ENCODE measurements at places on chromosomes 5 and 9.

GRCh38 chr5:177103523-177104253 lies 17.0 kb downstream of the FGFR4 start:
- DNase-seq, result no peak

DNA sequence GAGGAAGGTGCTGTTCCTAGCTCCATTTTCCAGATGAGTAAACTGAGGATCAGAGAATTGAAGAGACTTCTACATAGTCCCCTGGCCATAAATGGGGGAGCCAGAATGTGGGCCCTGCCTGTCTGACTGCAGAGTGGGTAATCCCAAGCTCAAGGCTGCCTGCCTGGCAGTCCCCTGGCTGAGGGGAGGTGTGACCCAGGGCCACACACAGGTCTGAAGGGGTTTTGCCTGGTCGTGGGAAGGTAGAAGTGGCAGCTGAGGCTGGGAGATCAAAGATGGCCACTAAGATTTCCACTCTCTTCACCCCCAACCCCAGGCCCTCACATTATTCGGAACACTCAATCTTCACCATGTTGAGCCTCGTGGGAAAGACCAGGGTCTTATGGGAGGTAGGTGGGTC lies 176.3 kb downstream of the MACROH2A1 start:
- no peak for DNase-seq

DNA sequence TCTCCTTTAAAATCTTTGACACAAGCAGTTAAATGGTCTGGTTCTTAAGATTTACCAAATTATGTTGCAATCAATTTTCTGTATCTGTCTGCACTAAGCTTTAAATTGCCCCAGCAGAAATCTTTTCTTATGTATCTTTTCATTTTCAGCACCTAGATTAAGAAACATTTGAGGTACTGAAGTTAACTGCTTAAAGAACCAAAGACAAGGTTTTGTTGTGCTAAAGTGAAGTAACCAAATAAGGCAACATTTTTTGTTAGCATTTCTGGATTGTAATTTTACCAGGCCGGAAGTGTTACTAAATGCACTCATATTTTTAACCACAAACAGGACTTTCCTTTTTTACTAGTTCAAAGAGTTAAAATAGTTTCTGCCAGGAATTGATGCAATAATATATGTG lies 24.1 kb upstream of the MTAP start:
- DNase-seq, result no peak

- no peak for DNase-seq
Observed at GRCh38 chr5:124644138-124644537, 102.3 kb downstream of the ZNF608 start.

GRCh38 chr5:148720257-148720656 lies 65.9 kb upstream of the HTR4 start:
- no peak for DNase-seq

GRCh38 chr5:135745897-135746500 lies 88.5 kb upstream of the SLC25A48 start:
- DNase-seq, result no peak

DNA sequence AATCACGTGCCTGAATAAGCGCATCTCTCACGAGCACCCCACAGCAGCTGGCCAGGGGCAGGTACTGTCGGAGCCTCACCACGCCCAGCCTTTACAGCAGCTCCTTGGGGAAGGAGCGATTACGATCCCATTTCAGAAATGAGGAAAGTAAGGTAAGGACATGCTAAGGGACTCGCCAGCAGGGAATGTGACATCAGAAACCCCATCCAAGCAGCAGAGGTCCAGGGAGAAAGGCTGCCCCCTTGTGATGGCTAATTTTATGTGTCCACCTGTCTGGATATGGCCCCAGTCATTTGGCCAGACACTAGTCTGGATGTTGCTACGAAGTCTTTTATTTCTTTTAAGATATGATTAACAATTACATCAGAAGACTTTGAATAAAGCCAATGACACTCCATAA lies 77.3 kb downstream of the UBE2QL1 start:
- no peak for DNase-seq

DNA sequence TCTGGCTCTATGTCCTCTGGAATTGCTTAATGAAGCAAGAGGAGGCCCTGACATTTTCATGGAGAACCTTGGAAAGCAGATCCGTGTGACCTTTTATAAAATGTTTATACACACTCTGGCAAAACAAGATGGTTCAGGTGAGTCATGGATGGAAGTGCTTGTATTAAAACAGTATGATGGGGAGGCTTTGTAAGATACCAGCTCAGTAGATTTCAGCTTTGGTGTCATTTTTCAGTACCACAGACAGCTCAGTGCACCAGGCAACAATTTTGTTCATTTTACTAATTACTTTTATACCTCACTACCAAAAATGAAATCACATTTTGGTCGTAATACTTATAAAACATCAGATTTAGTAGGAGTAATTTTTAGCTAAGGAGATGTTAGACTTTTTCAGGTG lies 5.2 kb downstream of the KCNN2 start:
- DNase-seq, result no peak

DNA sequence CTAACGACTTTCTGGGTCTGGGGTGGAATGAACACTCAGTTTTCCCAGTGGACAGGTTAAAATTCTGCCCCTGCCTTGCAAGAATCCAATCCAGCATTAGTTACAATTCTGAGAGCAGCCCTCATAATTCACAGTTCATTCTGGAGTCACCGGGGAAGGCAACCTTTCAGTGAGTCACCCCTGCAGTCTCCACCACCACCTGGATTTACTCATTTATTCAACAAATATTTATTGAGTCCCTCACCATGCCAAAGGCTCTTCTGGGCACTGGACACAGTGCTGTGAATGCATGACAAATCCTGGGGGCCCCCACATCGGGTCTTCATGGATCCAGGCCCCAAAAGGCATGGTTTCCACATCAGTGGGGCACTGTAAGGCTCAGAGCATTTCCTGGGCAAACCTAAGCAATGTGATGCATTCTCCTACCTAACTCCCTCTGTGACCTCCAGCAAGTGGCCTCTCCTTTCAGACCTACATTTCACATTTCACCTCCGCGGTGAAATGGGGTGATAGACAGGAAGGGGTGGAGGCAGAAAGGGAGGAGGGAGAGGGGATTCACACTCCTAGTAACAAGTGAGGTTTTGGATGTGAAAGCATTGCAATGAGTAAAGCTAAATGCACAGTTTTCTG lies 6.4 kb upstream of the MSX2 start:
- DNase-seq, result no peak

DNA sequence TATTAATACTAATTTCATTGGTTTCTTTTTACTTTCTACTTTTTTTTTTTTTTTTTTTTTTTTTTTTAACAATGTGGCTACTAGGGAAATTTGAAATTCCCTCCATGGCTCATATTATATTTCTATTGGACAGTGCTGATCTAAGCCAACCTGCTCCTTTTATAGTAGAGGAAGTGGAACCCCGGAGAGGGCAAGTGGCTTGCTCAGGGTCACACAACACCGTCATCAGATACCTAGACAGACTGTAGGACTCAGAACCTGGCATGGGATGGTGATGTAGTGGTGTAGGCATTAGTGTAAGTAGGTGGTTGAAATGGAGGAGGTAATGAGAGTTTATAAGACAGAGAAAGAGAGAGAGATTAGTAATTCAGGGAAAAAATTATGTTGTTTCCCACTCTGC lies 10.8 kb downstream of the ZNF618 start:
- DNase-seq, result no peak

- peak; percentile 16 for DNase-seq
Observed at GRCh38 chr5:14557203-14557770, 24.3 kb upstream of the OTULINL start.

GRCh38 chr9:88653406-88653805 lies 118.4 kb downstream of the NXNL2 start:
- no peak for DNase-seq

DNA sequence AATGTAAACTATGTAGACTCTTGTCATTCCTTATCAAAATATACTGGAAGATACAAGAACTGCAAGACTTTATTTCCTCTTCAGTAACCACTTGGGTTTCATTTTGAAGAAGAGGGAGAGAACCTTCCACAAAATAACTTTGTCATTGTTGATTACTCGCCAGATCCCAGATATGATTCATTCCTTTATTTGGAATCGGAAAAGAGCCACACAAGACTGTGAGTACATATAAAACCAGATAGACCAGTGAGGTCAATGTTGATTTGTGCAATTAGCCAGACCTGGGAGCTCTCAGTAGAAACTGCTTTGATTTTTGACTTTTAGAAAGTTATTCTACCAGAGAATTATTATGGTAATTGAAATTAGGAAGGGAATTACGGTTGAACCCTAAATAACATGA lies 146.1 kb downstream of the TMEM167A start:
- no peak for DNase-seq

DNA sequence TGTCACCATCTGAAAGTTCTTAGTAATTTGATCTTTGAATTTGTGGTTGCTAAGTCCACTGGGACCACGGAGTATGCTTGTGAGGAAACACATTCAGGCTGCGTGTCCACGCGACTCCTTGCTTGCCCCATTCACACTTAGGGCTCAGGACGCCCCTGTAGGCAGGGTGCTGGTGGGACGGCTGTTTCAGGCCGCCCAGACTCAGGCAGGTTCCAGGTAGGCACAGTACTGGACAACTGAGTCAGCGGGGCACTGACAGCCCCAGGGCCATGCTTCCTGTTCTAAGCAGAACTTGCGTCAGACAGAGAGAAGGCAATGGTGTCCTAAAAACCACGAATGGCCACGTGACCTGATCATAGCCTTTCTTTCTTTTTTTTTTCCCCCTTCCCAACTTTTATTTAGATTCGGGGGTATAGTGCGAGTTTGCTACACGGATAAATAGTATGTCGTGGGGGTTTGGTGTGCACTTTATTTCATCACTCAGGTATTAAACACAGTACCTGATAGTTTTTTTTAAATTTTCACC lies 7.7 kb upstream of the RASGEF1C start:
- no peak for DNase-seq

GRCh38 chr5:140270008-140270407 lies 32.9 kb downstream of the PFDN1 start:
- no peak for DNase-seq

DNA sequence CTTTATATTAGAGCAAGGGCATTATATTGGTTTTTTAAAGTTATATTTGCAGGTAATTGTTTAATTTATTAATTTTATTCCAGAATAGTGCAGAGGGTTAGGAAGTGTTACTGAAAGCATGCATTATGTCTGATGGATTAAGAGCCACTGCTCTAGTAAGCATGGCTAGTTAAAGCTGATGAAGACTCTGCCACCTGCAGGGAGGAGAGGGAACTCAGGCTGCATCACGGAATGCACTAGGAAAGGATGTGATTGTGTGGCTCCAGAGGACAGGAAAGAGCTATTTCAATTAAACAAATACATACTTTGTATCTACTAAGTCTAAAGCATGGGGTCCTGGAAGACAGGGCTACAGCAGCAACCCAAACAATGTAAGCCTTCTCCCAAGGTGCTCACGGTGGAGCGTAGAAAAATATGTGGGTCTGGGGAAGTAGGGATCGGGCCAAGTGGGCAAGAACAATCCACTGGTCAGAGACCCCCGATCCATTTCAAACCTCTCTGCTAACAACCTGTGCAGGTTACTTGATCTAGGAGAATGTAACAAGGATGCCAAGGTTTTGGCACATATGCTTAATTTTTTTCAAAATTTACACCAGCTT lies 15.3 kb upstream of the GRXCR2 start:
- DNase-seq, result no peak

DNA sequence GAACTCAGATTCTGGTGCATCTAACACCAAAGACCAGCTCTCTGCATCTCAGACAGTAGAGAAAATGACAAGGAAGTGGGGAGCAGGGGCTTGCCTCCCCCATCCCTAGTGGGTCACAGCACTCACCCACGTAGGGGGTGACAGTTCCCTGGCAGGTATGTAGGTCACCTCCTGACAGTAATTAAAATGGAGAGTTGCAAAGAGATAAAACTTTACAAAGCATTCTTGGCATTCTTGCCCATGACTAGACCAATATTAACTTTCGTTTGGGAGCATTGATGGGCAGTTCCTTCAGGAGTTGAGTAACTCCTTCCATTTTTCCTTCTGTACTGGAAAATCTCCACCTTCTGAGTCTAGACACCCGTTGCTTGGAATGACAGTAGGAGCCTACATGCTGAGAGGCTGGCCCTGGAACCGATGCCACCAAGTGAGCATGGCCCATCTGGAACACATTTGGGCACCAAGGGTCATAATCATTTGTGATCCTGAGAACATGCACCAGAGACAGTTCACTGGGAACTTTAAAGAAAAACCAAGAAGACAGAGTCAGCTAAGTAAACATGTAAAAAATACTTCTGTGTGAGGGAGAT lies 81.5 kb upstream of the MSX2 start:
- no peak for DNase-seq

DNA sequence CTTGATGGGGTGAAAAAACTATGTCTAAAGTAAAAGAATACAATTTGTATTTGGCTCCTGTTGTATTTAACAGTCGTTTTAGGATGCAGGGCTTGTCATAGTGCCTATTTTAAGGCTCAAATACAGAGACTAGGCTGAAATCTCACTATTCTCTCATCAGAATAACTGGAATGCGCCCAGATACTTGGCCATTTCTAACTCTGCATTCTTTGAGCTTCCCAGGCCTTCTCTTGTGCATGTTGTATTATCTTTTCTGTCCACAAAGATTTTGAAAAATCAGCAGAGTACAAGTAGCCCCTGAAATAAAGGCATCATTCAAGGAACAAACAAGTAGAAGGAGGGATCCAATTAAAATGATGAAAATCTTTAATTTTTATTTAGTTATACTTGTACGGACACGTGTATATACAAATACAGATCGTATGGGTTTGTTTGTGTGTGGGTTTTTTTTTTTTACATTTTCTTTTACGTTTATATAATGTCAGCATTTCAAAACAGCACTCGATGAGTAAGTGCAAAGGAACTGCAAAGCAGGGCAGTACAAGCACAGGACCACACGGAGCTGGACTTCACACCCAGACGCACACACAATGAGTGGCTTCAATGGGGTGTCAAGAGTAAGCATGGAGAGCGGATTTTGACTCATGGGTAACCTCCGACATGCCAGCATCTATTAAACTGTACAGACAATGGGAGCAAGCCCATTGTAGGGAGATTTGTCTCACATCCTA lies 294.0 kb downstream of the EFNA5 start:
- DNase-seq, result no peak

- DNase-seq, result no peak
Observed at GRCh38 chr5:143495110-143495509, 91.6 kb upstream of the NR3C1 start.

DNA sequence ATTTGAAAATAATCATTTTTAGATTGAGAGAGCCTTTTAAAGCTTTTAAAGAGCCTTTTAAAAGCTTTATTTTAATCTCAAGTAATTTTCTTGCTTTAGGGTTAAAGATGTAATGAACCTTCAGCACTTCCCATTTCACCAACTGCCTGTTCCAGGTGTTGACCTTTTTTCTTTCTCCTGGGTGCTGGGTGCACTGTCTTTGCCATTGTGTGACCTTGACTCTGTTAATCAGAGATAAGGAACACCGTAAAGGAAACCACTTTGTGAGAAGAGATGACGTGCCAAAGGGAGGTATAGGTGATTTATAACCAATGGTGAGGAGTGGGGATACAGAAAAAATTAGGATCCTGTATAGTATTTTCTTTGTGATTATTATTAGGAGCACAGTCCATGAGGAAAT lies 68.2 kb downstream of the NAA35 start:
- DNase-seq, result no peak

- DNase-seq, result no peak
Observed at GRCh38 chr9:95343725-95344287, 26.3 kb upstream of the FANCC start.

- no peak for DNase-seq
Observed at GRCh38 chr5:132283423-132284043, 10.7 kb upstream of the SLC22A4 start.

Measured in left ventricle myocardium inferior (tissue), 1 donor.